Stimulated activated CD8-positive, alpha-beta memory T cell treated with anti-CD3 and anti-CD28 coated beads, Interleukin-4, amount 100 ng/mL, for 4 hours (primary cell): ENCODE measurements at places on chromosomes 1 and 21.

DNA sequence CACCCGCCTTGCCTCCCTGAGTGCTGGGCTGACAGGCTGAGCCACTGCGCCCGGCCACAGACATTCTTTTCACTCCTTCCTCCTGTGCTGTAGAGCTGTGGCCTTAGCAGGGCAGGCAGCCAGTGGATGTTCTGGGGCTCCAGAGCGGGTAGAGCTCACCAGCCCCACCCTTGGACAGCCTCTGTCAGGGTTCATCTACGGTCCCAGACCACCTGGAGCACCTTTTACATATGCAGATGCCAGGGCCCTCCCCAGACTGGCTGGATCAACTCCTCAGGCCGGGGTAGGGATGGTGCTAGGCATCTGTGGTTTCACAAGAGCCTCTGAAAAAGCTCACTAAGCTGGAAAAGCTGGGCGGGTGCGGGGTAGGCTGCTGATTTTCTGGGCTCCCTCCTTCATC is 4.6 kb downstream of the ATP13A2 start:
- DNase-seq, result no peak

GRCh38 chr1:4468386-4468785 is 186.0 kb upstream of the AJAP1 start:
- DNase-seq, result no peak

DNA sequence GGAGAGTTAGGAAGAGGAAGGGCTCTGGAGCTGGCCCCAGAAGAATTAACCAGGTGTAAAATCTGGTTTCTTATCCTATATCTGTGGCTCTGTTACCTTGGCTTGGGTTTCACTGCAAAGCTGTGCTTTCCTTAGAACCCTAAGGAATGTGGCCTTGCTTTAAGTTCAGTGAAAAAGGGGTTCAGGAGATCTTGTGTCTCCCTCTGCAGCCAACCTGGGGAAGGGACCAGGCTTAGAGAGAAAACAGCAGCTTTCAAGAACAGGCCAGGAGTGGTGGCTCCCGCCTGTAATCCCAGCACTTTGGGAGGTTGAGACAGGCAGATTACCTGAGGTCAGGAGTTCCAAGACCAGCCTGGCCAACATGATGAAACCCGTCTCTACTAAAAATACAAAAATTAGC is 16.1 kb upstream of the MYCL start:
- no peak for DNase-seq

DNA sequence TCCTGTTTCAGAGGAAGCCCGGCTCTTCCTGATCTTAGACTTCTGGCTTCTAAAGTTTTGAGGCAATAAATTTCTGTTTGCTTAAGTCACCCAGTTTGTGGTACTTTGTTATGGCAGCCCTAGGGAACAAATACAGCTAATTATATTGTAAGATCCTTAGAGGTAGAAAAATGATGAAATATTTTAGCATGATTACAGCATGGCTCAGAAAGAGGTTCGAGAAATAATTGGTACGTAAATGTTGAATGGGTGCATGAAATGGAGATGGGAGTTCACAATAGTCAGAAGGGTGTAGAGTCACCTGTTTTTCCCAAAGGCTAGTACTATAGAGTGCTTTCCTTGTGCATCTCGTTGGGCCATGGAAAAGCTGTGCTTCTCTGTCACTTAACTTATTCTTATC is 123.5 kb downstream of the RUNX1 start:
- no peak for DNase-seq

GRCh38 chr1:119045096-119045746 is 57.1 kb upstream of the TBX15 start:
- no peak for DNase-seq

DNA sequence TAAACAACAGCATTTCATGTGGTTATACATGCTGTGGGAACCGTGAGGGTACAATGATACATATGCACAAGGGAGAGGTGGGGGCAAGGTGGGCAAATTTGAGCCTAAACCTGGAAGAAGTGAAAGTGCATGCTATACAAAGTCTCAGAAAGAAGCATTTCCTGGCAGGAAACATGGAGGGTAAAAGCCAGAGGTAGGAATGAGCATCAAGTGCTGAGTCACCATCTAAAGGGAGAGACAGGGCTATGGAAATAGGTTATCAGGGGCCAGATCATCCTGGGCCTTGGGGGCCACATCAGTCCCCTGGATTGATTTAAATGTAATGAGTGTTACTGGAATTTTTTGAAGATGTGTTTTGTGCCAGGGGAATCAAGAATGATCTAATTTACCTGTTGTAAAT is 60.1 kb upstream of the DAB1 start:
- no peak for DNase-seq

DNA sequence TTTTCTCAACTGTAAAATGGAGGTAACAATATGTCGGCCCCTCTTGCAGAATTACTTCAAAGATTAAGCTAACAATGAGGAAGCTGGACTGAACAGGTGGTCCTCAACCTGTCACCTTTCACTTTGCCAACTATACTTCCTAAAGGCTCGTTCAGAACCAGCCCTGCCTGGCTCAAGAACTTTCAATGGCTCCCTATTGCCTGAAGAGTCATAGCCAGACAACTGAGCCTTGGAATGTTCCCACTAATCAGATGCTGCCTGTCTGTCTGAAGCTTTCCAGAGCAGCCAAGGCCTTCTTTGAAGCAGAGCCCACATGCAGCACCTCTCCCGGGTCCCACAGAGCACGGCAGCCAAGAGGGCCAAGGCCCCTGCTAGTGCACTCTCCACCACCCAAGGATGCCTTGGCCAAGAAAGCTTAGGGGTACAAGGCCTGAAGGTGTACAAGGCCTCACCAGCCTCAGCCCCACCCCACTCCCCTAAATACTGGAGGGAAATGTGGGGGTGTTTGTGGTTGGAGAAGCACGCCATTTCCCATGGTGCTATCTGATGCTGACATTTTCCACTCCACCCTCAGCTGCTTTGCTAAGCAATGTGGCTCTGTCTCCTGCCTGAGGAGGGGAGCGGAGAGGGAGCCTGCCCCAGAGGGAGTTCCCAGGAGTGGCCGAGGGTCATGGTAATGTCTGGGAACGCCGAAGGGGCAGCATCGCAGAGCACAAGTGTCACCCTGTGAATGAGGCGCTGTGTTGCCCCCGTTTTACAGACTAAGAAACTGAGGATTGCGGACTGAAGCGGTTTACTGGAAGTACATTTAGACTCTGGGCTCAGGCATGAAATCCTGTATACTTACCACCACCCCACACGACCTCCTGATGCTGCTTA is 8.2 kb upstream of the LAPTM5 start:
- DNase-seq, result no peak

DNA sequence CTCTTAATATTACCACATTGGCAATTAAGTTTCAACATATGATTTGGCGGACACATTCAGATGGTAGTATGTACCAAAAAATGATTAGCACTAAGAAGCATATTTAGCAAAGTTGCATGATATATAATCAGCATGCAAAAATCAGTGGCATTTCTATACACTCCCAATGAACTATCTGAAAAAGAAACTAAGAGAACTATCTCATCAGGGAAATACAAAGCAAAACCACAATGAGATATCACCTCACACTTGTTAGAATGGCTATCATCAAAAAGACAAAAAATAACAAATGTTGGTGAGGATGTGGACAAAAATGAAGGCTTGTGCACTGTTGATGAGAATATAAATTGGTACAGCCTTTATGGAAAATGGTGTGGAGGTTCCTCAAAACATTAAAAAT is 31.4 kb upstream of the DENND1B start:
- no peak for DNase-seq

DNA sequence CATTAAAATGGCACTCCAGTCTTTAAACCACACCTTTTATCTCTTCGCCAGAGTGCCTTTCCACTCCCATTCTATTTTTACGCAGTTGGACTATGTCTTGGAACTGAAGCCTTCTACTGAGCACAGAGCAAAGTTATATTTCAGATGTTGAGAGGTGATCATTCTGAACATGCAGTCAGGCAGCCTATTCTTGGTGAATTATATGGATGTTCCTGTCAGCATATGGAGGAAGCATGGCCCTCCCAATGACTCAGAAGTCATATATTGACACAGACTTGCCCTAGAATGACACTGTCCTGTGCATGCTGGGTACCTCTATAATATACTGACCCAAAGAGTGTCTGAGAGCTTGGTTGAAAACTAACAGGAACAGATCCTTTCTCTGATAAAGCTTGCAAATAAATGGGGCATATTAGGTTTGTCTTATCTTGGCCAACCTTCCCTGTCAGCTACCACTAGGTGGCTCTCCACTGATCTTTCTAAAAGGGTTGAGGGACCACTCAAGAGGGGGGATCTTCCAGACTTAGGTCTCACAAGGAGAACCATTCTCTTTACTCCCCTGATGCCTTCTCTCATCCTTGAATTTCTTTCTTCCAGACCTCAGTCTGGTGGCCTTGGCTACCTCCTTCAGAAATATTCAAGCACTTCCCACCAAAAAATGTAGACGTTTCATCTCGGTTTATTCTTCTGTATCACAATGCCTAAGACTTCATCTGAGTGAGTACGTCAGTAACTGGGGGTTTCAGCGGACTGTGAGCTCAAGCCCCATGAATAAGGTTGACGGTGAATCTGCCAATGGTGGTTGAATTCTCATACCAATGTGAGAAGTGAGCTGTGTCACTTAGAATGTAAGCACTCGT is 11.8 kb upstream of the ALG14 start:
- DNase-seq, result no peak

DNA sequence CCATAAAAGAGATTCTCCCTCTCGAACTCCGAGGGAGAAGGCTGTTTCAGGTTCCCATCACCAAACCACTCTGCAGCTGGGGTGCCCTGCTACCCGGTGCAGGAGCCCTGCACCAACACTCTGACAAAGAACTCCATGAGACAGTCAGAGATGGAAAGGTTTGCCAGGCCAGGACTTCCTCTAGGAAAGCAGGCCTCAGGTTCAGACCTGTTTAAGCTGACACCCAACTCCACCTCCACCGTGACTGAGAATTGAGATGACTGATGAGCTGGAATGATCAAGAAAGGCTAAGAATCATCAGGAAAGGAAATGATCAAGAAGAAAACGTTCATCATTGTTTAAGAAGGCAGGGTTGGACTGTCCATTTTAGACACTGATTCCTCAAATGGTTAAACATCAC is 46.2 kb upstream of the KCNE1 start:
- DNase-seq, result no peak

DNA sequence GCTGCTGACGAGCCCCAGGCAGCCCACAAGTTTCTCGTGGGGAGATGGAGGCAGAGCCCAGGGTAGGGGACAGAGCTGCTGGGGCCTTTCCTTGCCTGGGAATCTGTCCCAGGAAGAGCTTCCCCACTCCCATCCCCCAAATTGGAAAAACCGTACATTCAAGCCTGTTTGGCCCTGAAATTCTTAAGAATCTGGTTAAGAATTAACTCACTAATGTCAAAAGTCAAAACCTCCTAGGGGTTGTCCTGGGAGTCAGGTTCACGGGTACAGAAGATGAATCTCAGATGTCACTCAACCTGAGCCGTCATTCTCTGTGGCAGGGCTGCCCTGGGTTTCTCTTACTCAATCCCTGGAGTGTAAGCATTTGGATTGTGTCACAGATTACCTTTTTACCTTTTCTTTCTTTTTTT is 8.4 kb downstream of the C1orf115 start:
- no peak for DNase-seq
